Fibroblast of lung (primary cell): ENCODE measurements at places on chromosomes 2 and 18. TPM values are rescaled to one million over a fixed set of nuclear protein-coding genes. Genes with fewer than 3 reads are reported as not detected.

DNA sequence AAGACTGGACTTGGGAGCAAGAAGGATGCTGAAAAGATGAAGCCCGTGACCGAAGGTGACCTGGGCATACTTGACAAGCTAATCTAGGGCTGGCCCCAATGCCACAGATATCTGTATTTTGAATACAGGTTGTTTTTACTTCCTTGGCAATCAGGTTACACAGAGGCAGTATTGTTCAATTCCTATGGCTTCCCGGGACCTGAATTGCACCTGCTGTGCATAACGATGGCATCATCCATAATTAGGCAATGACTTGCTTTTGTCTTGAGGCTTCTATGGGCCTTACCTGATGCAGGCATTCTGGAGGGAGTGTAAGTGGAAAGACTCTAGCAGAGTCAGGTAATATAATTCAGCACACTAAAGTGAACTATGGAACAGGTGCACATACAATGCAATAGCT, 60.6 kb upstream of the CUL3 start:
- DNase-seq = no peak

DNA sequence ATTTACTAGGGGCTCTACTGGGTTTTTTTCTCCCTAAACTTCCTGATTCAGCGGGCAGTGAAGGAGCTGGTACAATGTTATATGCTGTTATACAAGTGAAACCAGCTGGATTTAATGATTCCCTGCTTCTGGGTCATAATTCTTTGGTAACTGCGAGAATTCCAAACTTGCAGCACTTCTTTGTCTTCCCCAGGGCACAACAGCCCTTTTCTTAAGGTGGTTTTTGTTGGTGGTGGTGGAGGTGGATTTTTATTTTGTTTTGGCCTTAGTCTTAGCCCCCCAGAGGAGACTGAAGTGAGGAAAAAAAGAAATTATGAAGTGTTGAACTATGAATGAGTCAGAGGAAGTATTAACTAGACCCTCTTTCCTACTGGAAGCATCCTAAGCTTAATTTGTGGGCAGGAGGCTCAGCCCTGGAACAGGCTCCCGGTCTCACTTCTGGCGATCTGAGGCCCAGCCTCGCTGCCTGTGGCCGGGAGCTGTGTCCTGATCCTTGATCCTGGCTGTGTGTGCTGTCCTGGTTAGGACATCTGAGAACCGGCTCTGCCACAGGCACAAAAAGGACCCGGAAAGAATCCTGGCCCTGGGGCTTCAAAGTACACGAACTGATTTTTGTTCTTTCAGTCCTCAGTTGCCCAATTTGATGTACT, 141.9 kb downstream of the LYPD6B start:
- DNase-seq = no peak

DNA sequence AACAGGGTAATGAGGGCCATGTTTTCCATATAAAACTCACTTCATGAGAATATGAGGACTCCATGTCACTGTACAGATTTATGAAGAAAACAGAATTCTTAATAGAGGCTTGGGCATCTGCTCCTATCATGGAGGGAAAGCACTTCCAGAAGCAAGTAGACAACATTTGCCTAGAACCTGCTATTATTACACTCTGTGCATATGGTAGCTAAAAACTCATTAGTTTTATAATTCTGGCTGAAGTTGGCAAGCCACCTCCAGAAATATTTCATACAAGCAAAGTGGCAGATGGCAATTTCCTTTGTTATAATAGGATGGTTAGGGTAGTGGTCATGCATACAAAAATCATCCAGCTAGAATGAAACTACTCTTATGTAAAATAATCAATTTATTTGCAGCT, 65.8 kb upstream of the TLK1 start:
- DNase-seq = no peak

- DNase-seq = no peak
Observed at GRCh38 chr2:11551569-11552259, 17.9 kb downstream of the GREB1 start.

DNA sequence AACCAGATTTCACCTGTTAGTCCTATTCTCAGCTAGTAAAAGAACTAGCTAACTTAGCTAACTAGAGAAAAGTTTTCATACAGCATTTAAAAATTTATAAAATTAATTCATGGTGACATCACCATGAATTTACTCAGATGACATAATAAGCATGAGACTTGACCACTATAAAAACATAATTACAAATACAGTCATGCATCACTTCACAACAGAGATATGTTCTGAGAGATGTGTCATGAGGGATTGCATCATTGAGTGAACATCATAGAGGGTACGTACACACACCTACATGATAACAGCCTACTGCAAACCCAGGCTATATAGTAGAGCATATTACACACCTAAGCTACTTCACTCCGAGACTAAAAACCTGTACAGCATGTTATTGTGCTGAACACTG, 481.3 kb upstream of the CHAC2 start:
- peak; percentile 6 for DNase-seq

DNA sequence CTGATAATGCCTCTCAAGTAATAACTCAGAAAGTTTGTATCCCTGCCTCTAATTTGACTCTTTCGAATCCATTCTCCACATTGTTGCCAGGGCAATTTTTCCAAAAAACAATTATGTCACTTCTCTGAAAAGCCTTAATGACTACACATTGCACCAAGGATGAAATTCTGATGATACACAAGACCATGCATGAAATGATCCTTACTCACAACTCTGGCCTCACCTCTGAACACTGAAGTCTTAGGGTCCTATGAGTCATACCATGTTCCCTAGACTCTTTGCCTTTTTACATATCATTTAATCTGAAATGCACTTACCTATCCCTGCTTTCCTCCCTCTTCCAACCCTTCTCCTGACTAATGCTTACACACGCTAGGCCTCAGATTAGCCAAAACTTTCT, 51.0 kb downstream of the WDPCP start:
- peak; percentile 43 for DNase-seq

DNA sequence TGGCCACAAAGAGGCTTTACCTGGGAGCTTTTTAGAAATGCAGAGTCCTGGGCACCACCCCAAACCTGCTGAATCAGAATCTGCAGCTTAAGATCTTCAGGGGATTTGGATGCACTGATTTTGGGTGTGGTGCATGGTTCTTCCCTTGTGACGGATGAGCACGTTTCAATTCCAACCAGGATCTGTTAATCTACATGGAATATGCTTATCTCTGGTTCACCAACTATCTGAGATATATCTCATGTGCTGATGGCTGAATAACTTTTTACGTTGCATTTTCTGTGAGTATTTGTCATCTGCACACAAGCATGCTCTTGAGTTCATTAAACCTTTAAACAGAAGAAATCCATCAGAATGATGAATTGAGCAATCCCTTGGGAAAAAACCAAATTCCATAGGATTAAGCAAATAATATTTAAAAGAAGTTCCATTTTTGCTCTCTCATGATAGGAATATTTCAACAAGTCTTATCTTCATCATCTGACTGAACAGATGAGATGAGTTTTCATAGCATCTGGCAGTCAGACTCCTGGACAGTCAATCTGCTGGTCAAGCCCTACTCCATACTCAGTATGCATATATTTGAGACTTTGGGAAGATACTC, 120.6 kb downstream of the PLB1 start:
- peak; percentile 70 for DNase-seq

- DNase-seq = no peak
Observed at GRCh38 chr2:241804326-241805229, 4.4 kb upstream of the NEU4 start.

DNA sequence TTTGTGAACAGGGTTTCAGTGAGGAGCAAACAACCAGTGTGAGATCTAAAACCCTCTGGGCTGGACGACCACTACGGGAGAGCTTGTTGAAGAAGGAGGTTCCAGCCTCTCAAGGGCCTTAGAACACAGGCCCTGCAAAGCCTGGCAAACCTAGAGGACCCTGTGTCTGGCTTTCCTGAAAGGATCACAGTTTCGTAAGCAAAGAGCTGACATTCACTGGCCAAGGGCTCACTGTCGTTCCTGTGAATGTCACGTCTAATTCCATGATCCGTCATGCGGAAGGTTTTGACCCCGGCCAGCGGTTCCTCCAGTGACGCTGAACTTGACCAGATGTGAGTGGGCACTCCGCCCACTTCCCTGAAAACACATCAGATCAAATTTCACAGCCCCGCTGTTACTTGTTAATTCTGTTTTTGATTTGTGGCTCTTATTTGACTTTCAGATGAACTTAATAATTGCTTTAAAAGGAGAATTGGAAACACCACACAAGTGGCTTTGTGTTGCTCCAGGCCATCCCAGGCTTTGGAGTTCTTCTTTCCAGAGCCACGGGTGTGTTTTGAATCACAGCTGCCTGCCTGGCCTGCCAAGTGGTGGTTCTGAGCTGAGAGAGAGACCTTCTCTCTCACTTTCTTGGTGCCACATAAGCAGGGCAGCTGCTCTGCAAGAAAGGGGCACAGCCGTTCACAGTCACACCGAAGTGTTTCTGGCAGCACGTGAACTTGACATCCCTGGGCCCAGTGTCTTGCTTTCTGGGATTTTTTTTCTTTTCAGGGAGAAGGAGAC, 308.4 kb downstream of the NDUFA10 start:
- DNase-seq = no peak

- DNase-seq = no peak
Observed at GRCh38 chr2:196827356-196827755, 18.2 kb upstream of the C2orf66 start.

DNA sequence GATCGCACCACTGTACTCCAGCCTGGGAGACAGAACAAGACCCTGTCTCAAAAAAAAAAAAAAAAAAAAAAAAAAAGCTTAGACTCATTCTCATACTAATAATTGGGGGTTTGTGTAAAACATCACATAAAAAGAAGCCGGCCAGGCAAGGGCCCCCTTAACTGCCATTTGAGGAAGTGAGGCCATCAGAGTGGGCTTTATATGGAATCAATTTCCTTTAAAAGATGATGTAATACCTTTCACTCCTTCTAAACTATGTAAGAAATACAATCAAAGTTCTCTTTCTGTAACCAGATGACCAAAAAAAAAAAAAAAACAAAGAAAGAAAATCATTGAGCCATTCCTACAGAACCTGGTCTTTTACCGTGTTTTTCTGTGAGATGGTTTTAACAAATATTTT, 13.1 kb upstream of the GPR55 start:
- DNase-seq = no peak

DNA sequence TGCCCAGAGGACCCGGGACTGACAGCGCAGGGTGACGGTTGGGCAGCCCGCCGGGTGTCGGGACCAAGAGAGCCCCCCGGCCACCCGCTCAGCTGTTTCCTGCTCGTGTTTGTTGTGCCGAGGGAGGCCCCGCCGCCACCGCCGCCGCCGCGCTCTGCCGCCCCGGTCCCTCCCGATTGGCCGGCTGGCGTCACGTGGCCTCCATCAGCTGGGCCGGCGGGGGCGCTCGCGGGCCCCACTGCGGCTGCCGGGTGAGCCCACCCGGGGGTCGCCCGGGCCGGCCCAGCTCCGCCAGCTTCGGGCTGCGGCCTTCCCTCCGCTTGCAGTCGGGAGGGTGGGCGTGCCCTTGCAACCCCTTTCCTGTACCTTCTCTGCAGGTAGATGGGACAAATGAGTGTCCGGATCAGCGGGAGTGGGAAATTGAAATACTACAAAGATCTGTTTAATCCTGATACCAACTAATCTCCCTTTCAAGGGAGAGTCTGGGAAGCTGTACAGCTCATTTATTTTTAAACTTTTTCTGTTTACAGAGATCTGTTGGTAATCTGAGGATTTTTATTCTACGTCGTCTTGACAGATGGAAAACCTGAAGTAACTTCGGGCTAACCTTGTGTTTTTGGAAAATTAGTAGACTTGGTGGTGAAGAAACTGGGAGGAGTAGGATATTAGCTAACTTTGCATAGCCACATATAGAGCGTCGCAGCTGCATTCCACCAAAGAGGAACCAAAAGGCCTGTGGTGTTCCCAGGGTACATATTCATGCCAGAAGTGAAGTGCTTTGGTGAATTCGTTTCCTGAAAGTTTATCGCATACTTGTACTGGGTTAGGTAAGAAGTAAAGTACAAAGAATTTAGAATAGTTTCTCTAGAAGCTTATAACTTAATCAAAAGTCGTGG, 1.2 kb downstream of the YPEL5 start:
- DNase-seq = peak; percentile 56

DNA sequence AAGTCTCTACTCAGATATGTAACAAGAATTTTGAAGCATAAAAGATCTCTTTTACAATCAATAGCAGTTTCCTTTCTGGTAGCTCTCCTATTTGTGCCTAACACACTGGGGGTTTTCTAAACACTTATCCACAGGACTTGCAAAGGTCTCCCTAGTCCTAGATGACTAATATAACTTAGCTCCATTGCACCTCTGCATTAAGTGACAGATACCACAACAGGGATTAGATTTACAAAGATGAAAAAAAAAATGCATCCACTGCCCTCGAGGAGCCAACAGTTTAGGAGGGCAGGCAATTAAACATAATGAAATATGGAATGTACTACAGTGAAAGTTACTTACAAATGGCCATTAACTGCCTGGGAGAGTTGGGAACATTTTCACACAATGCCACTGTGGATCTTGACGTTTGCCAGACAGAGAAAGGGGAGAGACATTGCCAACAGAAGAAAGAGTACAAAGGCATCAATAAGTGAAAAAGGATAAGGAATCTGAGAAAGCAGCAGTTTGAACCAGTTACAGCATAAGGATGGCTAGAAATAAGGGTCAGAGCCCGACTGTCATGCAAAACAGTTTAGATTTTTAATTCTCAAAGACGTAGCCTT, 14.3 kb downstream of the PPP3R1 start:
- DNase-seq = no peak

GRCh38 chr2:27723372-27724144, 48.0 kb upstream of the MRPL33 start:
- DNase-seq = peak; percentile 67

DNA sequence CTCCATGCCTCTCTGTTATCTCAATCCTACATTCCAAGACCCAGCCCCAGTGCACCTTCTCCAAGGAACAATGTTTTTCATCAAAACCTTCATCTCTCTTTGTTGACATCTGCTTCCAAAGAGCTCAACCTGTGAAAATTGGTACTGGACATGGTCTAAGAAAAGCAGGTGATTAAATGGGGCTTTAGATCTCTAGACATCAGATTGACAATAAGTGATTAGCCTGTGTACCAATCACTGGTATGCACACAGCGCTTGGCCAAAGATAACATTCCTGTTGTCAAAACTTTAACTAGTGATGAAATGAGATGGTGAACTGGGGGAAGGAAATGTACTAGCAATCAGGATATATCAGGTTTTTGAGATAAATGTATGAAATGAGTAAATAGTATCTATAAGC, 183.3 kb downstream of the TDRD15 start:
- no peak for DNase-seq

Gene CARF
- total RNA-seq = 7.4 and 8.6 TPM in 2 replicates

Gene REG3A
- not detected in 2 replicates for total RNA-seq

Gene FAM110C
- total RNA-seq = 0.26 TPM in 1 of 2 replicates, not detected in the other

Gene ANKRD12
- 53.3 and 62.7 TPM in 2 replicates for total RNA-seq

Gene IL37
- not detected in 2 replicates for total RNA-seq

Gene WDR7
- total RNA-seq = 19.0 and 27.2 TPM in 2 replicates

Gene KCNF1
- total RNA-seq = 0.51 and 2.6 TPM in 2 replicates

Gene FBXO36
- 3.5 and 3.9 TPM in 2 replicates for total RNA-seq

Gene DLX1
- total RNA-seq = not detected in 2 replicates

Gene LYPD1
- total RNA-seq = 0.17 and 0.26 TPM in 2 replicates

Gene APOB
- under 0.01 TPM in 2 replicates for total RNA-seq

Gene ARMC9
- 60.4 and 153 TPM in 2 replicates for total RNA-seq
